ENCODE measurements at places on chromosomes 3 and 15.

DNA sequence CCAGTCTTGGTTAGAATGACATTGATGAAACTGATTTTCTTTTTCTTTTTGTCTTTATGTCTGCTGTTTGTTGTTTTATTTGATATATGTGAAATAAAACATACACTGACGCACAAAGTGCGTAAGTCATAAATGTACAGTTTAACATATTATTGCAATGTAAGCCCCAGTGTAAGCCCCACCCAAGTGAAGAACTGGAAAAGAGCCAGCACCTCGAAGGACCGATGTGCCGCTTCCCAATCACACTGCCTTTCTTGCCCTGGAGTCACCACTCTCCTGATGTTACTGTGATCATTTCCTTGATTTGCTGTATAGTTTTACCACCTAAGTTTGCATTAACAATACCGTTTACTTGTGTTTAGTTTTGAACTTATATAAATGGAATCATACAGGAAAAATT is 128.4 kb upstream of the LPP start:
- DNase-seq = no peak

DNA sequence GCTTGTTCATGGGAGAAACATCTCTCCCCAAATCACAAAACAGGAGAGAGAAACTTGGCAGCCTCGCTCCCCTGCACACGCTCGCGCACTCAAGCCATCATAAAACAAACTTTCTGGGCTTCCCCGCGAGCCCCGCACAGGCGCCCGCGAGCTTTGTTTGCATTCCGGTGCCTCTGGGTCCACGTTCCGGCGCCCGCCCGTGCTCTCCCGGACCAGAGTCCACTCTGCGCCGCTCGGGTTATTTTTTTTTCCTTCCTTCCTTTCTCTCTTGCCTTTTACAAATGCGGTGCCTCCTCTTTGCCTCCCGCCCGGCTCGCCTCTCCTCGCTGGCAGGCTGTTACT is 363 bp downstream of the MAGI1 start:
- DNase-seq = no peak

- no peak for DNase-seq
Observed at GRCh38 chr3:127959873-127960272, 44.8 kb downstream of the KBTBD12 start.

DNA sequence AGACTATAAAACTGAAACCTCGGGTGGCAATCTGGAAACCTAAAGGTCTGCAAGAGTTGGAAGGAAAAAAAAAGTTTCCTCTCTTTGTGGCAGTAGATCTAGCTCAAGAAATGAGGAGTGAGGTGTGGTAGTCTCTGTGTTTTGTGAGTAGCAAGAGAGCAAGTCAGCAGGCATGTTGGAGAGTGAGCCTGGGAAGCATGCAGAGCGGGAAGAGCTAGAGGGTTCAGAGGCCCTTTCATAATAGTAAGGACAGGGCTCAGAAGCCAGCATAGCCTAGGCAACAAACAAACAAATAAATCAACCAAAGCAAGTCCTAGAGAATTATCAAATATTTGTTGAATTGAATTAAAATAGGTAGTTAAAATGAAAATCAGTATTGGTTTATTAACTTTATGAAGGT is 189.7 kb upstream of the CBLB start:
- no peak for DNase-seq

- no peak for DNase-seq
Observed at GRCh38 chr15:101528917-101529299, 39.4 kb upstream of the PCSK6 start.

GRCh38 chr15:42194513-42194912 is 13.6 kb downstream of the VPS39 start:
- no peak for DNase-seq

- no peak for DNase-seq
Observed at GRCh38 chr3:16102905-16103364, 71.5 kb upstream of the GALNT15 start.

- DNase-seq = no peak
Observed at GRCh38 chr3:77102951-77103769, 63.3 kb downstream of the ROBO2 start.
